ENCODE measurements at places on chromosomes 13 and 19. TPM values are rescaled to one million over a fixed set of nuclear protein-coding genes. Genes with fewer than 3 reads are reported as not detected.

DNA sequence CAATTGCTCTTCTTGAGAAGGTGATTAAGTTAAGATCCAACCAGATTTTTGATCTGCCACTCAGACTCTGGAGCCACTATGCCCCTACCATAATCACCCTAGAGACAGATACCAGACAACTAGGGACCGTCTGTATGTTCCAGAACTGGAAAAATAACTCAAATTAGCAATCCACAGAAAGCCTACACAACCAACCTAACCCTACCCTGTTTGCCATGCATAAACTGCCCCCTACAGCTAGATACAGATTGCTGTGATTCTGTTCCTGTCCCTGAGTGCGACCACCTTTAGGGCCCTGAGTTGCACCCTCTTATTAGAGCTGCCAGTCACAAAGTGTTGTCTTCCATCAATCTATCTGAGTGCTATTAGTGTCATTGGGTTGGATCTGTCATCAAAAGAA lies 929.8 kb upstream of the SLITRK1 start:
- no peak for DNase-seq

- DNase-seq = no peak
Measured at GRCh38 chr13:81406639-81407292, 1065.8 kb upstream of the SPRY2 start.

DNA sequence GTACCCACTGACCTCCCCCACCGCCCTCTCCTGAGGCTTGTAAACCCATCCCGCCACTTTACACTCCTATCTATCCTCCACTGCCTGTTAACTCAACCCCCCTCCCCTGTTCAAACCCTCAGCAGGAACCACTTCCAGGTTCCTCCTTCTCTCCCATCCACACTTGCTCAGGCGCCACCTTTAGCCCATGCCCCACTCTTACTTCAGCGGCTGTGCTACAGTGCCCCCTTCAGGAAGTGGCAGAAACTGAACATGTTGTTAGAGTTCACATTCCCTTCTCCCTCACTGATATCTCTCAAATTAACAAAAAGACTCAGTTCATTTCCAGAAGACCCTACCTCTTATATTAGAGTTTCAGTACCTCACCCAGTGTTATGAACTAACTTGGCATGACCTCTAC lies 49.4 kb downstream of the ZNF91 start:
- no peak for DNase-seq

CASP14 gene
- not detected for total RNA-seq

PRSS57 gene
- not detected for total RNA-seq

MBD3L3 gene
- total RNA-seq = not detected
